ENCODE measurements at places on chromosomes 6 and 20. TPM values are rescaled to one million over a fixed set of nuclear protein-coding genes. Genes with fewer than 3 reads are reported as not detected.

DNA sequence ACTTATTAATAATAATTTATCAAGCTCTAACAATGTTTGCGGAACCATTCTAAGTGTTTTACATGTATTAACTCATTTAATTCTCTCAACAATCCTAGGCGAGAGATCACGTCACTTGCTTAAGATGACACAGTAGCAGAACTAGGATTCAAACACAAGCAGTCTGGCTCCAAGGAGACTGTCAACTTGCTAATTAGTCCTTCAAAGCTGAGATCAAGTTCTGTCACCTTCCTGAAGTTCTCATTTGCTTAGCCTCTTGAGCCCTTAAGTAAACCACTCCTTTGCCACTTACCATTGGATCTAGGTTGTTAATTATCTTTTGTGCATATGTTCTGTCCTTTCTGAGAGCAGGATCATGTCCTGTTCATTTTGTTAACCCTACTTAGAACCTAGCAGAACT, 14.1 kb downstream of the FKBP5 start:
- no peak for DNase-seq

Gene GPLD1
- 6.2 TPM for total RNA-seq

Gene SMPD2
- 35.7 TPM for total RNA-seq

Gene MAP3K4
- total RNA-seq = 105 TPM

DNA sequence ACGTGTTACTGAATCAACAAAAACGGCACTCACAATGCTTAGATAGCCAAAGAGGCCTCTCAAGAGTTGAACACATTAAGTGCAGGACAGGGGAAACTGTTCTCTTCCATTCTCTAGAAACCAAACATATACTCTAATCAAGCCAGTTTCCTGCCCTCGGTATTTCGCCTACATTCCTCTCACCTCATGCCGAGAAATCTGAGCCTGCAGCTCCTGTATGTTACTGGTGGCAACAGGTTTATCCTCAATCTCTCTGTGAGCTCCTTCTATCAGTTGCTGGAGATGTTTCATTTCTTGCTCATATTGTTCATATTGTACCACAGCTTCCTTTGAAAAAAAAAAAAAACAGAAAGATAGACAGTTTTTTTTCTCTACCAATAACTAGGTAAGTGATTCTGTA, 328.9 kb downstream of the SYNE1 start:
- no peak for DNase-seq

DNA sequence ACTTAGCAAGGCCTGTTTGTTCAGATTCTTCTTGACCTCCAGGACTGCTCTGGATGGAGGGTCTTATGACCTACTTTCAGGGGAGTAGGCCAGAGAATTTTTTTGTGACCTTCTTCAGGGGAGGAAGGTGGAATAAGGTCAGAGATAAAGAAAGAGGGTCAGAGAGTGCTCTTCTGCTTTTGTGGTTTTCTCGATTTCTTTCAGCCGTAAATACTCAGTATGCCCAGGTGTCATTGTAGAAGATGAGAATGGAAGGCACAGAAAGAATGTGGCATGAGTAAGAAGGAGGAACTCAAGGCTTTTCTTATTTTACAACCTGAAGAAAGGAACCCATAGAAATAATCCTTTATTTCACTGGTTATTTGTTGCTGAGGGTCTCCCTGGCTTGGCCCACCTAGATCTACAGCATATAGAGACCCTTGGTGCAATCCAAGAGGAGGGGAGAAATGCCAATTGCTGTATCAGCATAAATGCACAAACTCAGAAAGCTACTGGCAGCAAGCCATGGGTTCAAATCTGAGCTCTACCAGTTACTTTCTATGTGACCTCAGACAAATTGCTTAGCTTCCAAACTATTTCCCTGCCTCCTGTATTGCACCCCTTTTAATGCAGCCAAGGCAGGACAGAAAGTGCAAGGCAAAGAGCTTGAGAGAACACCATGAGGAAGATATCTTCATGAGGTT, 68.0 kb downstream of the OLIG3 start:
- peak; percentile 61 for DNase-seq

DNA sequence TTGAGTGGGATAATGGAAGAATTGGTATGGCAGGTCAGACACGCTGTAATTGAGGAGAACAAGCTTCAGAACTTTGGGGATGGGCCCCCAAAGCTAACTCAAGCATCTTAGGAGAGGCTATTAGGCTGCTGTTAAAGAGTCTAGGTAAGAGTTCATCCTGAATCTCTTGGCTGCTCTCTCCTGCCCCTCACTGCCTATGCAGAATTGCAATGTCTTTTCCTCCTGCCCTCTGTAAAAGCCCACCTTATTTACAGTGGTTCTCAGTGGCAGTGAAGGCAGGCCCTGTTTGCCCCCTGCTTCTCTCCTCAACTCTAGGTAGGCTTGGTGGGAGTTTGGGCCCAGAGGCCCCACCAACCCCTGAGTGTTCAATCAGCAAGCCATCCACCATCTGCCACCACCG, 55.0 kb downstream of the LYRM2 start:
- no peak for DNase-seq

Gene SLC22A3
- total RNA-seq = not detected

GRCh38 chr6:155968921-155969320, 513.3 kb upstream of the NOX3 start:
- no peak for DNase-seq

DNA sequence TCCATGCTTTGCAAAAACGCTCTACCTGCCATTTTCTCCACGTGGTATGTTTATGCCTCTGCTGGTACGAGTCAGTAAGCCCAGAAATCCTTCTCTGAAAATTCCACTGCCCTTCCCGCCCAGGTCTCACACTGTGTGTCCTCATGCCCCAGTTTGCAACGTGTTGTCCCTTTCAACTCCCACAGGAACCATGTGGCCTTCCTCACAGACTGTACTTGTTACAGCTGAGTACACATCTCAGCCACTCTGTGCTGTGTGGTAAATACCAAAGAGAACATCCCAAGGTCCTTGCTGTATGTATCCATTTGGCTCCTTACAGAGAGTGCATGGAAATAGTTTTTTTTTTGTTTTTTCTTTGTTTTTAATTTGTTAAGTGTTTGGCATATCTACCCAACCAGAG, 56.9 kb downstream of the RTN4IP1 start:
- no peak for DNase-seq

GRCh38 chr6:134123666-134124208, 71.3 kb upstream of the SLC2A12 start:
- DNase-seq = peak; percentile 63

Gene HSPA12B
- total RNA-seq = not detected

DNA sequence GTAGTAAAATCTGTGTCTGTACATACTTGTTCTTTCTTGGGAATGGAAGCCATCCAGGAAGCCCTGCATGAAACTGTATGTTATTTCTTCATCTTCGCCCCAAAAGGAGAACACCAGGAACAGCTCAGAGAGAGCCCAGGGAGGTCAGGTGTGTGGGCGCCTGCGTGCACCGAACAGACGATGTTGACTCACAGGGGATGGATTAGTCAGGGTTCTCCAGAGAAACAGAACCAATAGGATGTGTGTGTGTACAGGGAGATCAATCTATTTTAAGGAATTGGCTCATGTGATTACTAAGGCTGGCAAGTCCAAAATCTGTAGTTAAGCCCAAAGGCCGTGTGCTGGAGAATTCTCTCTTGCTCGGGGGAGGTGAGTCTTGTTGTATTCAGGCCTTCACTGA, 45.7 kb downstream of the RNASET2 start:
- no peak for DNase-seq

GRCh38 chr6:42429042-42429585, 22.6 kb downstream of the TRERF1 start:
- no peak for DNase-seq

Gene LINC00237
- total RNA-seq = not detected

Gene CGA
- total RNA-seq = not detected

DNA sequence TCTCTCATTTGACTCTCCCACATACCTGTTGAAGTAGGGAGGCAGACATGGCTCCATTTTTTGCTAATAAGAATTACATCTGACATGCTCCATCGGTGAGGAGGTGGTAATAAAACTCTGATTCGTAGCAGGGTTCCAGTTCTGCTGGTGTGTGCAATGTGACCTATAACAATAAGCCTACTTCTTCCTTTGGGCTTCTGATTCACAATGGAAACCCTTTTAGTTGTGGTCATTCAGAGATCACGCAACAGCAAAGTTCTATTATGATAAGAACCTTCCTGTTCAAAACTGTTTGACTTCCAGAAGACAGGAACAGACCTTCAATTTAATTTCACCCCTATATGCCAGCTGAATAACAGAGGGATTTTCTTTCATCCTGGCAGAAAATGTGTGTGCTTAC, 31.4 kb upstream of the GSTA4 start:
- no peak for DNase-seq

GRCh38 chr6:117280922-117281321, 15.6 kb downstream of the VGLL2 start:
- DNase-seq = no peak

DNA sequence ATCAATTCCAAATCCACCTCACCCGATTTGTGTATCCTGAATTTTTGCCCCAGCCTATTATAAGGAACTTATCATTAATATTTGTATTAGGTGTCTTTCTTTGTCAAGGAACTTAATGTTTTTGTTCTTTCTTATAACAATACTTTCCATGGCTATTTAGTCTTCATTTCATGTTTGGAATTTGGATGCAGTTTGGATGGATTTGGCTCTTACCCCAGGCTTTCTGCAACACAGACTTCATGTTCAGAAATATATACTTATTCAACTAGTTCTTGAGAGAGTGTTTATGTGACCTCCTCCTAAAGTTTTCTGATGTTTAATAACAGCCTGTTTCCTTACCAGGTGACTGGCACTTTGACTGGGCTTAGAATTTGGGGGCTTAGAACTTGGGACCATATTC, 35.9 kb upstream of the TOX2 start:
- no peak for DNase-seq

Gene XKR7
- total RNA-seq = 0.10 TPM

DNA sequence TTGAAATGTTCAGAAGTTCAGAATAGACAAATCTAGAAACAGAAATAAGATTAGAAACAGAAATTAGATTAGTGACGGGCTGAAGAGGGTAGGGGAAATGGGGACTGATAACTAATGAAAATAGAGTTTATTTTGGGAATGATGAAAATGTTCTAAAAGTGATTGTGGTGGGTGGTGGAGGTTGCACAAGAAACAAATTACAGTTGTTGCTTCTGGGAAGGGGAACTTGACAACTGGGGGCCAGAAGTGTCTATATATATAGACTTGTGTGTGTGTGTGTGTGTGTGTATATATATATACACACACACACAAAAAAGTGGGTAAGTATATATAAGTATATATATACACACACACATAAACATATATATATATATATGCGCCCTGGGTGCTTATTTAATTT, 86.5 kb upstream of the RREB1 start:
- no peak for DNase-seq

- no peak for DNase-seq
Observed at GRCh38 chr20:57783956-57784837, 74.4 kb upstream of the PMEPA1 start.

Gene ZFP57
- 5.0 TPM for total RNA-seq

Gene PLEKHG1
- 450 TPM for total RNA-seq

Gene ZBTB12
- 8.9 TPM for total RNA-seq

Gene CST8
- total RNA-seq = not detected

Gene CST5
- total RNA-seq = not detected

- no peak for DNase-seq
Observed at GRCh38 chr6:36786055-36786675, 53.1 kb downstream of the CPNE5 start.

DNA sequence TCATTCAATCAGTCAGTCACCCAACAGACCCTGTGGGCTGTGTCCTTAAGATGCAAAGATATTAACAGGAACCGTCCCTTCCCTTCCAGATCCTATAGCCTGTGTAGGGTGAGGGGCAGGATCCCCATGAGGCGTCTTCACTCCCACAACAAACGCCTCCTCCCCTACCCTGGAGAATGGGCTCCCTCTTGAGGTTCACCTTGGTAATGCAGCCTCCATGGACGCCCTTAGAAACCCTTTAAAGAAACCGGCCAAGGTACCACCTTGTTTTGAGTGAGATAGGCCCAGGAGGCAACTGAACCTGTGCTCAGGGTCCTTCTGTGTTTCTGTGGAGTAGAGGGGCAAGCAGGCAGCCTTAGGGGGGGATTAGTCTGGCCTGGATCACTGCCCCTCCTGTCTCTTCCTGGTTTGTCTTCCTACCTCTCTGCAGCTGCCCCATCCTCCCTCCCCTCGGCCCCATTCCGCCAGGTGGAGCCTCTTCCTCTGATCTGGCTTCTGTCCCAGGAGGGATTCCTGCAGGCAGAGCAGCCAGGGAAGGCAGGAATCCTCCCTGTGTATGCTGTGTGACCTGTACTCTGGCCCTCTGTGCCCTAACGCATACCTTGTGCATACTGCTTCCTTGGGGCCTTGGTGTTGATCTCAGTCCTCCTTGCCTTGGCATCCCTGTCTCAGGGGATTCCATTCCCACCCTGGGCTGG, 6.6 kb upstream of the GUCA1A start:
- peak; percentile 79 for DNase-seq

DNA sequence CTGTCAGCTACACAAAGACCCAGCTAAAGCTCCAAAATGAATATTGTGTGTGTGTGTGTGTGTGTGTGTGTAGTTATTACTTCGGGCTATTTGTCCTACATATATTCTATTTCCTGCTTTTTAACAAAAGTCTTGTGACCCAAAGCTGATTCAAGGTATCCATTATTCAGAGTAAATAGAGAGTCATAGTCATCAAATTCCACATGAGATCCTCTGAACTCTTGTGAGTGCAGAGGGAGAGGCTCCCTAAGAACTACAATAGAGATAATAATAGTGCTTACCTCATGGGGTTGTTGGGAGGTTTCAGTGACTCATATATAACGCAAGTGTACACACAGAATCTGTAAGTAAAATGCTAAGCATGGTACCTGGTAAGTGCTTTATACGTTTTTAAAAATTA, 95.6 kb upstream of the SHLD1 start:
- peak; percentile 50 for DNase-seq

Gene STMND1
- not detected for total RNA-seq

Gene SLC35D3
- not detected for total RNA-seq
